ENCODE measurements at places on chromosomes 12 and 14.

- DNase-seq: no peak
Observed at GRCh38 chr14:24634158-24634557, at the start of gene GZMB. TSS of gene GZMB (minus strand) at chr14:24634190. CDS start at chr14:24634160, 30 bp downstream.

DNA sequence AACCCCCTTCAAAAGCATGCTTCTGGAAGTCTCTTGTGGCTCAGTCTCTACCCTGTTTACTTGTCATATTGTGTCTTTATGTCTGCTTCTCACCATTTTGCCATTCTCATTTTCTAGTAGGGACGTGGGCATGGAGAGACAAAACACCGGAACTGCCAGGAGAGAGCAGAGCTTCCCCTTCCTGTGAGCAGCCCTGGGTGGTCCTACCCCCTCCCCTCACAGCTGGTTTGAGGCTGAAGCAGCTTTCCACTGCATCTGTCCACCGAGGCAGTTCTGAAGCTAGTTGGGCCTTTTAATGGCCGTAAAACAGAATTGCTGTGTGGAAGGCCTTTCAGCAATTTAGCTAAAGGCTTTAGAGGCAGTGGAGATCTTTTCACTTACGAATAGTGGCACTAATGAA, 77.0 kb downstream of the PELI2 start:
- DNase-seq: no peak

GRCh38 chr12:25830456-25830855, 128.0 kb upstream of the RASSF8 start:
- DNase-seq: no peak

GRCh38 chr12:132284071-132284826, 45.1 kb downstream of the GALNT9 start:
- DNase-seq: no peak

- DNase-seq: no peak
Observed at GRCh38 chr12:21296751-21297406, 37.8 kb downstream of the SLCO1A2 start.

DNA sequence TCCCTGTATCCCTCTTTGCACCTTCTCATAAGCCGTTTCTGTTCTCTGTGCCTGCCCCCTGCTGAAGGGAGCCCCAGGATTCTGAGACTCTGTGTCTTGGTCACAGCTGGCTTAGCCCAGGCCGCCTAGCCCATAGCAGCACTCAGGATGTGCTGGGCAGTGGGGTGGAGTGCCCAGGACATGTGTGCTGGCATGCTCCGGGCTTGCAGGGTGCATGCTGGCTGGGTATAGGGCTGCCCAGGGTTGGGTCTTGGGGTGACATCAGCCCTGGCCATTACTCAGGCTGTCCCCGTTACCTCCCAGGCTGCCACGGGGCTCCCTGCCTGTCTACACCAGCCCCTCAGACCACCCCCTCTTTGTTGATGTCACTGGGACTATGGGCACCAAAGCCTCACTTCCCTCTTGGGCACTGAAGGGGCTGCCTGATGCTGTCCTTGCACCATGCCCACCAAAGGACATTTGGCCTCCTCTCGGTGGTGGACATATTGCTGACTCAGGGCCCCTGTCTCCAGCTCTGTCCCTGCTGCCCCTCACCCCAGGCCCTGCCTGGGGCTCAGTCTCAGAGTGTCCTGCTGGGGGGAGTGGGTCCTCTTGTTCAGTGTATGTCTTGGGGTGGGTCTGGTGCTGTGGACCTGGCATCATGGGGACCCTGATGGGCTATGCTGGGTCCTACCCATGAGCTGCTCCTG, 2.4 kb downstream of the CEP170B start:
- DNase-seq: no peak

GRCh38 chr14:33691907-33692306, 259.0 kb downstream of the EGLN3 start:
- DNase-seq: no peak

DNA sequence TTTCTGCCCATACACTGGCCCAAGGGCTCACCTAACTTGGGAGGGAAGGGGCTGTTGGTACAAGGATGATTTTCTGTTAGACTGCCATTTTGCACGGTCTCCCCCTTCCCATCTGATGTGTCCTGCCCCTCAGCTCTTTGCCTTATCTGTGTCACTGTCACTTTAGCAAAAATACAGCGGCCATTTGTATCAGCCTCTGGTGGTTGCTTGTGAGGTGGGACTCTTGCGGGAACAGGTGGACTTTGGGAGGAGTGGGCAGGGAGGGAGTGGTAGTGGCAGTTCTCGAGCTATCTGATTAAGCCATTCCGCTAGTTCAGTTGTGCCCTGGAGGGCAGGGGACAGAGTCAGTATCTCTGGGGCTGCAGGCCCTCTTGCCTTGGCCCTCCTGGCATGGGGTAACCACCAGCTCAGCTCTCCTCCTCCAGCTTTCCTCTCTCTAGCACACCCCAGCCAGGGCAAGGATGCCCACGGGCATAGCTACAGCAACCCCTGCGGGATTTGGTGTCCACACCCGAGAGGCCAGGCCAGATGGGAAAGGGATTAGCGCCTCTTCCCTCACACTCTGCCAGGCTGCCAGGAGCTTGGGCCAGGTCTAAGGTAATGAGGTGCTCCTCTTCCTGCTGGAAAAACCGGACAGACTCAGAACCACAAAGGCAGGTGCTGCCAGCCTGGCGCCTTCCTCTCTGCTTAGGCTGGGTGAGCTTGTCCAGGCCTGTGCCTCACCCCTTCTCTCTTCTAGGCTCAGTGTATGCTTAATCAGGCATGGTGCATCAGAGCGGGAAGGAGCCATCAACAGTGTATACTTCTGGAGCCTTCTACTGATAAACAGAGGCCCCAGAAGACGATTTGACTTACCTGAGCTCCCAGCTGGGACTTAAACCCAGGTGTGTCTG, 8.7 kb downstream of the SLC48A1 start:
- no peak for DNase-seq

DNA sequence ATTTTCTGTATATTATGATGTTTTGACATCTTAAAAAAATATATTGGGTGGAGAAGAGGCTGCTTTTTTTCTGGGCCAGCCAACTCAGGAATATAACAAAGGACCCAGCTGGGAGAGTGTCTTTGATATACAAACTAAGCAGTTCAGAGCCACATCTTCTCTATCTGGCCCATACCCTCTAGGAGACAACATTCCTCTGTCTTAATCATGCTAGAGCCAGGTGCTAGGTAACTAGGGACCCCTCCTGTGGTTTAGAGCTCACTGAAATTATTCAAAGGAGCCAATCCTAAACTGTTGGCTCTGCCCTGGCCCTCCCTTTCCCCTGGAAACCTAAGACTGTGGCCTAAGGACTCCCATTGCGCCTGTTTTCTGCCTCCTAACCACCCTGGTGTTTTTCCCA, 193.1 kb upstream of the DIO2 start:
- no peak for DNase-seq

- no peak for DNase-seq
Observed at GRCh38 chr12:12716151-12716792, 896 bp upstream of the CDKN1B start.

DNA sequence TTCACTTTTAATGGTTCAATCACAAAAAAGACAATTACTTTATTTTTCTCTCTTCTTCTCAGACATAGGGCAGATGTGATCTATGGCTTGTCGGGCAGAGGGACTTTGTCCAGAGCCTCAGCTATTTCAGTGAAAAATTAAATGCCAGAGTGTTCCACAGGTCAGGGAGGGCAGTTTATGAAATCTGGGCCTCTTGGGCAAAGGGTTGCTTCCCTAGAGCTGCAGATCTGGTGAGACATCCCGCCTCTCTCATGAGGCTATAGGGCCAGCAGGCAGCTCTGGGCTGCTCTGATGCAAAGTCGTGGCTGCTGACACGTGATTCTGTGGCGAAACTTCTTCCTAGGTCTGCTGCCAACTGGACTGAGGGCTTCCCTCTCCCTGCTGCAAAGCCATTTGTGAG, 6.0 kb downstream of the CLMN start:
- DNase-seq: no peak

DNA sequence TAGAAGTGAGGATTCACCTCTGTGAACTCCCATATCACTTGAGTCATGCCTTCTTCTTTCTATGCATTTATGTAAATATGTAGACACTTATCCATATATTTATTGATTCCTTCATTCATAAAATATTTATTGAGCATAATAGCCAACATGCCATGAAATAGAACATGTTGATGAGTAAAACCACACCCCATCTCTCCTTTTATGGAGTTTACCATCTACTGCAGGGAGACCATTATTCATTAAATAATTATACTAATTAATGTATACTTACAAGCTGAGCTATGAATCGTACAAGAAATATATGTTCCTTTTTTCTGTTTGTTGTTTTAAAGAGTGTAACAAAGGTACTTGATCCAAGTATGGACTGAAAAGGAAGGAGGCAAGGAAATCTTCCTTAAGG, 17.4 kb upstream of the IGF1 start:
- DNase-seq: no peak

- DNase-seq: no peak
Observed at GRCh38 chr12:2904260-2904659, 13.6 kb downstream of the TULP3 start.

Measured in T-helper 17 cell (primary cell).